Stimulated activated CD4-positive, alpha-beta T cell treated with anti-CD3 and anti-CD28 coated beads, Interleukin-1b, Interleukin-23, amount 100 ng/mL, for 1 hour (primary cell): ENCODE measurements at places on chromosomes 6 and 20.

- DNase-seq, result no peak
Observed at GRCh38 chr6:158718461-158719046, 68.7 kb downstream of the SYTL3 start.

- DNase-seq, result no peak
Observed at GRCh38 chr6:117906507-117906957, 532 bp upstream of the SLC35F1 start.

- no peak for DNase-seq
Observed at GRCh38 chr20:32359633-32360332, 1.7 kb downstream of the ASXL1 start.

DNA sequence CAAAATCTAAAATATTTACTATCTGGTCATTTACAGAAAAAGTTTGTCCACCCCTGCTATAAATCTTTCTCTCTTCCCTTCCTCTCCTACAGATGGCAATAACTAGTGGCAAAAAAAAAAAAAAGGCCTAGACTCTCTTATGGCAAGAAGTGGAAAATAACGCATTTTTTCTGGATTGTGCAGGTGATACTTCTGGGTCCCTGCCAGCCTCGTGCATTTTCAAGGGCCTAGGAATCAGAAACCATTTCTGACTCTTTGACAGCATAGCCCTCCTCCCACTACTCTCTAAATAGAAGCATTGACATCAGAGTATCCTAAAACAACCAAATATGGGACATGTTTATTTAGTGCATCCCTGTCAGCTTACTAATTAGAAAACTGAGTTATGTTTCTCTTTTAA is 251.0 kb downstream of the KHDC1L start:
- DNase-seq, result no peak

DNA sequence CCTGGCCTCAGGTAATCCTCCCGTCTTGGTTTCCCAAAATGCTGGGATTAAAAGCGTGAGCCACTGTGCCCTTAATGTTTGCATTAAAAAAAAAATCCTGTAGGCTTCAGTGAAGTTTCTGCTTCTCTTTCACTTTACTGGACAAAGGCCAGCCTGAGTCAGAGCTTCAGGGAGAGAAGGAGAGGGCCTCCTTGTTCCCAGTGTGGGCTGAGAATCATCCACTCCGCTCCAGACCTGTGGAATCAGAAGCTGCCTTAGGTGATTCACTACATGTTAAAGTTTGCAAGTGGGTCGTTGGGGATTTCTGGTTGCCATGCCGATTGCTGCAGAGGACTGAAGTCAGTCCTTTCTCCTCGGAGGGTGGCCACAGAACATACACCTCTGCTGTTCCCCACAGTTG is 113.3 kb upstream of the EEF1E1 start:
- DNase-seq, result no peak

GRCh38 chr6:149166336-149166735 is 151.2 kb upstream of the TAB2 start:
- no peak for DNase-seq

DNA sequence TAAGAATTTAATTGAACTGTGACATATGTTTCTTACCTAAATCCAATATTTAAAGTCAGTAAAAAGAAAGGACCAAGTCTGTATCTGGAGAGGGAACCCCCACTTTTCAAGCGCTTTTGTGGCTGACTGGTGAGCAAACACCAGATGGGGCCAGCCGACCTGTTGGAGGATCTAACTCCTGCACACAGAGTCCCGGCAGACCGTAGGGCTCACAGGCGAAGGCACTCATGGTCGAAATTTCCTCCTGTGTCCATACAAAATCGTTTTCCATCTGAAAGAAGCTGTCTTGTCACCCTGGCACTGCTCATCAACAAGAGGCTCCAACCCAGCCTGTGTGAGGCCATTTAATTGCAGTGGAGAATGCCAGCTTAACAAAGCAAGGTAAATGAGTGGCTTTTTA is 94.0 kb downstream of the SCML4 start:
- no peak for DNase-seq

DNA sequence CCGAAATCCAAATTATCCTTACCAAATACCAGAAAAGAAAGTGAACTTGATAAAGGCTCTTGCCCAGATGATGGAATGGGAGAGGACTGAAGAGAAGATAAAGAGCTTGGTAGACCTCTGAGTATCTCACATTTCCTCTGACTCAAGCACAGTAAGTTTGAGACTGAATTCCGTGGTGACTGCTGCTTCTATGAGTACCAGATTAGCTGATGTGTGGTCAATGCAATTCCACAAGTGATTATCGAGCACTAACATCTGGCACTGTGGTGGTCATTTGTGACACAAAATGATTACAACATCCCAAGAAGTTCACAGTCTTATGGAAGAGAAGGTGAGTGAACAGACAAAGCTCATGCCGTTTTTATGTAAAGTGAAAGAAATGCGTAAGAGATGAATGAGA is 2.6 kb upstream of the RPS6KA2 start:
- DNase-seq, result no peak

- no peak for DNase-seq
Observed at GRCh38 chr20:38870733-38871559, 55.3 kb upstream of the FAM83D start.

- DNase-seq, result no peak
Observed at GRCh38 chr6:36373368-36374019, 14.0 kb downstream of the ETV7 start.

DNA sequence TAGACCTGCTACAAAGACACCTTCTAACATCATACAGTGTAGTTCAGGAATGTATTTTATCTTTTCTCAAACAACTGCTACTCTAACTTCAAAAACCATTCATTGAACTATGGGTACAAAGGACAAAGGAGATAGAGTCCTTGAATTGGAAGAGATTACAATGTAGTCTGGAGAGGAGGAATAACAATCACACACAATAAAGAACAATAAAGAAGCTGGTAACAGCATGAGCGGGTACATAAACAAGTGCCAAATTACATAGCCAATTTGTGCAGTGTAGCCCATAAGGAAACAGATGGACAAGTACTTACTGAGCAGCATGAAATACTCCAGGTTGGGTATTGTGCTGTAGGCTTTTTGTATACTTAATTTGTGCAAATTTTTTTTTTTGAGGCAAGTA is 44.3 kb downstream of the OSTM1 start:
- DNase-seq, result no peak

- DNase-seq, result no peak
Observed at GRCh38 chr6:138397128-138398122, 6.6 kb upstream of the HEBP2 start.

GRCh38 chr6:100311707-100312251 is 152.9 kb downstream of the SIM1 start:
- no peak for DNase-seq

DNA sequence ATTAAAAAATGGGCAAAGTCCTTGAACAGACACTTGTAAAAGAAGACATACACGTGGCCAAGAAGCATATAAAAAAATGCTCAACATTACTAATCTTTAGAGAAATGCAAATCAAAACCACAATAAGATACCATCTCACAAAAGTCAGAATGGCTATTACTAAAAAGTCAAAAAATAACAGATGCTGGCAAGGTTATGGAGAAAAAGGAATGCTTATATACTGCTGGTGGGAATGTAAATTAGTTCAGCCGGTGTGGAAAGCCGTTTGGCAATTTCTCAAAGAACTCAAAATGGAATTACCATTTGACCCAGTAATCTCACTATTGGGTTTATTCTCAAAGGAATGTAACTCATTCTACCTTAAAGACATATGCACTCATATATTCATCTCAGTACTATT is 166.6 kb downstream of the KHDC1L start:
- DNase-seq, result no peak

DNA sequence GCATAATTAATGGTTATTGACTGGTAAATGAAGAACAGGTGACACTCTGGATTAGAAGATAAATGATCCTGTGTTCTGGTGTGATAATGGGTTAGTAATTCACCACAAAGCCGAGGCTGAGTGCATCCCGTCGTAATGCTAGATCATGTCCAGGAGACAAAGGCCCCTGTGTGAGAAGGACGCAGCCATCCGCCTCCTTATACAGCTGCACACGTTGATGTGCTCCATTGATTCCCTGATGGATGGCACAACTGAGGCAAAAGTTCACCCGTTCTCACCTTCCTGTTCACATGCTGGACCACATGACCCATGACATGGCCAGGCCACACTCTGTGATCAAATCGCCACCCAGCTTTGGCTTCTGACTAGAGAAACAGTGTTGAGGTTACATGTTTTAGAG is 136.1 kb downstream of the FOXC1 start:
- DNase-seq, result no peak

DNA sequence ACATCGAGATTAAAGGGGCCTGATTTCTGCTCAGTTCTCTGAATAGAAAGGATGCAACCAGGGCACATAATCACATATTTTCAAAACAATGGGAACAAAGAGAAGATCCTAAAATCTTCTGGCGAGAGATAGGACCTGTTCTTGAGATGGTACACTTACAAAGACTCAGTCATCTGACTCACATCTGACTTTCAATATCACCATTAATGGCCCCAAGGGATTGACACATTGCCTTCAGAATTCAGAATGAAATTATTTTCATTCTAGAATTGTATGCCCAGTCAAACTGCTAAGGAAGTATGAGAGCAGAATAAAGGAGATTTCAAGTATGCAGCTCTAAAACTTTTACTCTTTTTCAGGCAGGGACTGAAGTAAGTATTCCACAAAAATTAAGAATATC is 240.7 kb upstream of the POU3F2 start:
- DNase-seq, result no peak

- DNase-seq, result peak; percentile 83
Observed at GRCh38 chr20:53216856-53217576, 244.9 kb downstream of the TSHZ2 start.

GRCh38 chr6:152543519-152543918 is 93.6 kb downstream of the SYNE1 start:
- DNase-seq, result no peak

DNA sequence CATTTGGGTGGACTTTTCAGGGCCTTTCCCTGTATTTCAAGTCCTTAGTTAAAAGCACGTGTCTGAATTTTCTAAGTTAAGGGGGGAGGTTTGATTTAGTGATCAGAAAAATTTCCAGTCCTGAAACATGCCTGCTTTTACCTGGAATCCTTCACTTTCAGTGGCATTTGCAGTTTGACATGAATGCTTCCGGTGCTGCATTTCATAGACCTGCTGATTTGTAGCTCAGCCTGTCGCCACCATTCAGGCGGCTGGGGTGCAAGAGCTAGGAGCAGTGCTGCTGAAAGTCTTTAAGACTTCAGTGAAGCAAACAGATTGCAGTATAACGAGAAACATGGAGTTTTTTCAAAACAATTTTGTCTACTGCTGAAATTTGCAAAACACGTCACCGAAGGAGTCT is 14.0 kb downstream of the RPS6KA2 start:
- no peak for DNase-seq
